Mesothelial cell of epicardium (in vitro differentiated cells): ENCODE measurements at places on chromosomes 13 and 19.
A peak's percentile ranks its signal among the peaks of the same experiment; 100 is the strongest.

DNA sequence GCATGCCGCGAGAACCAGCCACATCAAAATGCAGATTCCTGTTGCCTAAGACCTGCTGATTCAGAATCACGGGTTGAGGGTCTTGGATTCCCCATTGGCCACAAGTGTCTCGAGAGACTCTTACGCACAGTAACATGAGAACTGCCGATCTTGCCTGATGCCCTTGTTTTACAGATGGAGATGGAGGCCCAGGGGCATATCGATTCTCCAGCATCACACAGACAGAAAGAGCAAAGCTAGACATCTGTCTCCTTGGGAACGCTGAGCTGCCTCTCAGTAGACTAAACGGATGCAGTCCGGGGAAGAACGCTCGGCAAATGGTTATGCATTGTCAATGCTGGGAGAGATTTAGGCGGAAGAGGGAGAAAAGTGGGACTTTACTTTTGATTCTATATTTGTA is 5.4 kb downstream of the NLRP12 start:
- no peaks in the 10 kb centered on the region for H3K27me3 ChIP-seq
- no peak overlapping the region for H3K27ac ChIP-seq
- H3K36me3 ChIP-seq: no peaks in the 10 kb centered on the region

DNA sequence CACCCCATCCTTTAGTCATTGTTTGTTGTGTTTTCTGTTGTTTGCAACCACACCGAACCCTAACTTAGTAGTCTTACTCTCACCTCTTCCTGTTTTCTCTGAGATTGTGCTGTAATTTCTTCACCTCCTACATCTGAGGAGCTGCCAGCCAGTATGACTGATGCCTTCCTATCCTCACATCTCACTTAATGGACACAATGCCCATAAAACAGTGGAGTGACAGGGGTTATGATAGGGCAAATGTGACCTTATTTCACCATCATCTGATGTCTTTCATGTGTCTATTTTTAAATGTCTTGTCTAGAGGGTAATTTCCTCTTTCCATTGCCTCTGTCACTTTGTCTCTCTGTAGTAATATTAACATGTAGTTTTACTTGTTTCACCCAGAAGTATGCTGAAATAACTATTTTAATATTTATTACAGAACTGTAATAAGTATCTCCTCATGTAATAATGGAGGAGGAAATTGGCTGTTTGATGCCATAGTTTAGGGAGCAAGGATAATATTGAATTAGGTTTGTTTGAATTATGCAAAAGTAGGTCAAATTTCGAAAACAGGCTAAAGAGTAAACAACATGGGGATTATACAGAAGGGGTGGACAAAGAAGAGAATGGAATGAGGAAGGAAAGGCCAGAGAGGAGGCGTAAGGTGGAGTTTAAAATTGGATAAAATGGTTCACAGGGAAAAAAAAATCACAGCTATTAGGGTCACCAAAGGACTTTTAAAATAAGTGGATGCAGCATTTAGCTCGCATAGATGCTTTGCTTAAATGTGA is 103.5 kb upstream of the SPRY2 start:
- no peaks in the 10 kb centered on the region for H3K27me3 ChIP-seq
- no peak for DNase-seq
- H3K4me3 ChIP-seq: no peak overlapping the region
- peaks cover 3% of the 10 kb centered on the region for H3K4me1 ChIP-seq
- H3K36me3 ChIP-seq: no peaks in the 10 kb centered on the region

- H3K4me3 ChIP-seq: no peak overlapping the region
- no peaks in the 10 kb centered on the region for H3K4me1 ChIP-seq
- no peak for DNase-seq
- no peak overlapping the region for H3K27ac ChIP-seq
- no peaks in the 10 kb centered on the region for H3K27me3 ChIP-seq
These were observed 826.9 kb upstream of the PCDH9 start for GRCh38 chr13:68056816-68057710.

- no peak for DNase-seq
- no peaks in the 10 kb centered on the region for H3K36me3 ChIP-seq
- peaks cover 3% of the 10 kb centered on the region for H3K4me1 ChIP-seq
- H3K27me3 ChIP-seq: no peaks in the 10 kb centered on the region
- no peak overlapping the region for H3K27ac ChIP-seq
These were observed 17.2 kb upstream of the USPL1 start for GRCh38 chr13:30600496-30600895.

DNA sequence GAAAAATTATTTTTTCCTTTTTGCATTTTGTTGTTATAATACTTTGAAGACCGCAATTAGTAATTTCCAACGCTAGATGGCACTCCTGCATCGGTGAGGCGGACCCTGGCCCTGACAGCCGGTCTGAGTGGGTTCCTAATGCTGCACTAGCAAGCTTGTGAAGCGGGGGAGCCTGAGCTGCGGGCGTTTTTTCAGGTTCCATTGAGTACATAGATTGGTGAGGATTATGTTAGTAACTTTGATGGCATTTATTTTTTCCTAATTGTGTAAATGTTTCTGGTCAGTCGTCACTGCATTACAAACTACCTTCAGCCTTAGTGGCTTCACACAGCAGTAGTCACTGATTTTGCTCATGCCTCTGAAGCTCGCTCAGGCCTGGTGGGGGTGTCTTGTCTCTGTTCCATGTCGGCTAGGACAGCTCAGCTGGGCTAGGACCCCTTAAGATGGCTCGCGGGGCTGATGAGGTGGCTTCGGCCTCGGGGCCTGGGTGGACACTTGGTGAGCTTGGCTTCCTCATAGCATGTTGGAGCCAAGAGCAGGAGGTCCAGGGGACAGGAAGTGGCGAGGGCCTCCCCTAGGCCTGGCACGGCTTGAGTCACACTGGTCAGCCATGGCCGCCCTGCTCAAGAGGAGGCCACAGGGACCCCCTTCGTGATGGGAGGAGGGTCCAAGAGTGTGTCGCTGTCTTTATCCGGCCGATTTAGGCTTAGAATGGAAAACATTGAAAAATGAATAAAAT is 25.0 kb downstream of the ERCC5 start:
- H3K4me1 ChIP-seq: peaks cover 14% of the 10 kb centered on the region
- H3K27ac ChIP-seq: peak overlapping the region; percentile 21
- DNase-seq: peak; percentile 36
- H3K27me3 ChIP-seq: no peaks in the 10 kb centered on the region
- H3K4me3 ChIP-seq: no peak overlapping the region

GRCh38 chr13:44088411-44088810 is 208.7 kb downstream of the LACC1 start:
- H3K4me3 ChIP-seq: no peak overlapping the region
- peaks cover 2% of the 10 kb centered on the region for H3K36me3 ChIP-seq
- no peaks in the 10 kb centered on the region for H3K4me1 ChIP-seq
- H3K27ac ChIP-seq: no peak overlapping the region
- no peak for DNase-seq

GRCh38 chr13:32125221-32125689 is 93.7 kb downstream of the FRY start:
- no peak for DNase-seq
- H3K27ac ChIP-seq: no peak overlapping the region
- peaks cover 31% of the 10 kb centered on the region for H3K36me3 ChIP-seq
- no peaks in the 10 kb centered on the region for H3K27me3 ChIP-seq

DNA sequence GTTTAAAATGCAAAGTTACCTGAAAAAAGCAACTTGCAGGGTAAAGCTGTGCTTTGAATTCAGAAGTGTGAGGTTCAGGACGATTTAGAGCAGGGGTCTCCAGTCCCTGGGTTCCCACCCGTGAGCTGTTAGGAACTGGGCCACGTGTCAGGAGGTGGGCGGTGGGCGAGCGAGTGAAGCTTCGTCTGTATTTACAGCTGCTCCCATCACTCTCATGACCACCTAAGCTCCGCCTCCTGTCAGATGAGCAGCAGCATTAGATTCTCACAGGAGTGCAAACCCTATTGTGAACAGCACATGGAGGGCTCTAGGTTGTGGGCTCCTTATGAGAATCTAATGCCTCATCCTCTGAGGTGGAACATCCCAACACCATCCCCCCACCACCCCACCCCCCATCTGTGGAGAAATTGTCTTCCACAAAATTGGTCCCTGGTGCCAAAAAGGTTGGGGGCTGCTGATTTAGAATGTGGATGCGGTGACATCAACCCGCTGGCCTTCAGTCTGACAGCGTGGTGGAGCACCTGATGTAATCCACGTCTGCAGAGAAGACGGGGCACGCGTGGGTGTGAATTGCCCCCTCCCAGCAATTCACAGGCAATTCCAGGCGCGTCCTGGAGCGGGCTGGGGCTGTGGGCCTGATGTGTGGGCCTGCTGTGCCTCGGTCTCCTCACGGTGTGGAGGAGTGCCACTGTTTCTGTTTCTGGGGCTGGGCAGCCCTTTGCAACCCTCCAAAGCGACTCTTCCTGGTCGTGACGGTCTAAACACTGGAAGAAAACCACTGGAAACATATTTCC is 214.0 kb upstream of the SOX1 start:
- no peak overlapping the region for H3K27ac ChIP-seq
- H3K4me1 ChIP-seq: no peaks in the 10 kb centered on the region
- no peak for DNase-seq
- H3K4me3 ChIP-seq: no peak overlapping the region
- H3K27me3 ChIP-seq: peaks cover 62% of the 10 kb centered on the region

GRCh38 chr19:4911314-4911713 is 2.0 kb downstream of the UHRF1 start:
- no peak for DNase-seq
- H3K4me1 ChIP-seq: peaks cover 30% of the 10 kb centered on the region
- peak overlapping the region; percentile 64 for H3K27ac ChIP-seq
- H3K4me3 ChIP-seq: peak overlapping the region; percentile 80

- no peak for DNase-seq
- H3K27ac ChIP-seq: no peak overlapping the region
- H3K36me3 ChIP-seq: peaks cover 3% of the 10 kb centered on the region
- H3K27me3 ChIP-seq: no peaks in the 10 kb centered on the region
These were observed 53.0 kb downstream of the PEPD start for GRCh38 chr19:33468361-33469170.

DNA sequence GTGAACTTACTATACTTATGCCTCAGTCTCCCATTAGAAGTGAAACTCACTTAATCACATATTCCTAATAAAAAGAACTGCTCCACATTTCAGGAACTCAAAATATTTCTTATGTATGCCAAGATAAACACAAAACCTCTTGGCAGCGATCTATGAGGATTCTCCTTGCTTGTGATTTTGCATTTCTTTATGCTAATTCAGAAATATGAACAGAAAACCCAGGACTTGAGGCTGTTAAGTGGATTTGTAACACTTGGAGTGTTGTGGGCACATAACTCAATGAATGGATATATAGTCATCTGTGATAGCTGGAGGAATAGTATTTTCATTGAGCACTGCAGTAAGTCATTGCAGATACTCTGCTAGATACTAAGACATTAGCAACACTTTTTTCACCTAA is 5.6 kb upstream of the KATNAL1 start:
- H3K27ac ChIP-seq: no peak overlapping the region
- H3K4me1 ChIP-seq: peaks cover 5% of the 10 kb centered on the region
- H3K4me3 ChIP-seq: no peak overlapping the region
- no peak for DNase-seq
- H3K36me3 ChIP-seq: no peaks in the 10 kb centered on the region

DNA sequence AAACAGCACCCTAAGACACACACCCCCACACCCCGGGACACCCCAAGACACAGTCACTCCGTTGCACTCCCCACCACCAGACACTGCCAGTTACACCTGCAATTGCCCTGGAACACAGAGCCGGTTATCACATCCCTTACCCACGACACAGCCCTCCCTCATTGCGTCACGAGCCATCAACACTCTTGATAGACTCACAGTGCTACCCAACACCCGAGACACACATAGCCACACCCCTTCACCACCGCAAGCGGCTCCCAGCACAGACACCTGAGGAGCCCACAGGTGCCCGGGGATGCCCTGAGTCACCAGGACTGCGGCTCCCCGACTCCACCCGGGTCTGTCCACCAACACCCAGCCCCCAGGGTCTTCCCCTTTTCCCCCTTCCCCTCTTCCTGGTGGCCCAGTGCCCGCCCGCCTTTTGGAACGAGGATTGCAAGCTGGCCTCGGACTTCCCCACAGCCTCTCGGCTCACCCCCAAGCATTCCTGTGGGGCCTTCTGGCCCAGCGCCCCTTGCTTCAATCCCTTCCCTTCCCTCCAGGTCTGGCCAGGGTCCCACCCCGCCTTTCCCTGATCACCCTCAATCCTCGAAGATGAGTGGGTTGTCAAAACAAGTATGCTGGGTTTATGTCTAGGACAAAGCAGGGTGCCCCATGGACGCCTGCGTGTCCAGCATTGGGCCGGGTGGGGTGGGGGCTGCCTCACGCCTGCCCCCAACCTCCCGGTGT is 1.7 kb upstream of the PTGER1 start:
- peaks cover 7% of the 10 kb centered on the region for H3K36me3 ChIP-seq
- H3K4me1 ChIP-seq: peaks cover 44% of the 10 kb centered on the region
- peak overlapping the region; percentile 13 for H3K4me3 ChIP-seq
- H3K27ac ChIP-seq: peak overlapping the region; percentile 94
- no peak for DNase-seq

- peaks cover 10% of the 10 kb centered on the region for H3K36me3 ChIP-seq
- H3K27me3 ChIP-seq: no peaks in the 10 kb centered on the region
- DNase-seq: no peak
- H3K4me3 ChIP-seq: no peak overlapping the region
These were observed 38.7 kb downstream of the ADGRE1 start for GRCh38 chr19:6925801-6926751.

- H3K27ac ChIP-seq: no peak overlapping the region
- H3K4me3 ChIP-seq: no peak overlapping the region
- no peaks in the 10 kb centered on the region for H3K36me3 ChIP-seq
- no peak for DNase-seq
These were observed 818.6 kb downstream of the SLITRK6 start for GRCh38 chr13:84980571-84980970.

DNA sequence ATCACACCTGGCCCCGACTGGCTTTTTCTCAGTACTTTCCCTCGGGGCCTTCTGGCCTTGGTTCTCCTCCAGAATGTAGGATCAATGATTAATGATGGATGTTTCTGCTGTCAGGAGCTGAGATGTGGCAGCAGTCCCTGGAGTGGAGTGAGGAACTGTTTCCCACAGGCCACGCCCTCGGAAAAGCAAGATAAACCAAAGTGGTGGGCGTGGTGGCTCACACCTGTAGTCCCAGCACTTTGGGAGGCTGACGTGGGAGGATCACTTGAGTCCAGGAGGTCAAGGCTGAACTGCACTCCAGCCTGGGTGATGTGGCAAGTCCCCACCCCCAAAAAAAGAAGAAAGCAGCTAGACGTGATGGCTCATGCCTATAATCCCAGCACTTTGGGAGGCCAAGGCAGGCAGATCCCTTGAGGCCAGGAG is 7.1 kb upstream of the SHFL start:
- no peak overlapping the region for H3K4me3 ChIP-seq
- no peaks in the 10 kb centered on the region for H3K4me1 ChIP-seq
- no peaks in the 10 kb centered on the region for H3K36me3 ChIP-seq
- DNase-seq: no peak

- H3K27ac ChIP-seq: no peak overlapping the region
- no peaks in the 10 kb centered on the region for H3K36me3 ChIP-seq
- H3K4me3 ChIP-seq: no peak overlapping the region
- no peaks in the 10 kb centered on the region for H3K27me3 ChIP-seq
These were observed 269.3 kb upstream of the MIR17HG start for GRCh38 chr13:91078093-91078679.

GRCh38 chr13:48853728-48854102 is 122.0 kb upstream of the FNDC3A start:
- H3K36me3 ChIP-seq: no peaks in the 10 kb centered on the region
- H3K27me3 ChIP-seq: peaks cover 16% of the 10 kb centered on the region
- no peak overlapping the region for H3K27ac ChIP-seq
- no peak for DNase-seq
- no peak overlapping the region for H3K4me3 ChIP-seq

- peak overlapping the region; percentile 68 for H3K4me3 ChIP-seq
- no peaks in the 10 kb centered on the region for H3K36me3 ChIP-seq
- DNase-seq: peak; percentile 89
- H3K27ac ChIP-seq: no peak overlapping the region
- H3K4me1 ChIP-seq: peaks cover 13% of the 10 kb centered on the region
These were observed 11.7 kb downstream of the PRR36 start for GRCh38 chr19:7862413-7862951.
